Hematopoietic multipotent progenitor cell treated with erythropoietin and hydrocortisone succinate and interleukin-3 and kit ligand, for 8 days (in vitro differentiated cells): ENCODE measurements at places on chromosomes 7 and 10.

GRCh38 chr10:5942474-5942873, 34.9 kb downstream of the IL15RA start:
- DNase-seq: no peak

DNA sequence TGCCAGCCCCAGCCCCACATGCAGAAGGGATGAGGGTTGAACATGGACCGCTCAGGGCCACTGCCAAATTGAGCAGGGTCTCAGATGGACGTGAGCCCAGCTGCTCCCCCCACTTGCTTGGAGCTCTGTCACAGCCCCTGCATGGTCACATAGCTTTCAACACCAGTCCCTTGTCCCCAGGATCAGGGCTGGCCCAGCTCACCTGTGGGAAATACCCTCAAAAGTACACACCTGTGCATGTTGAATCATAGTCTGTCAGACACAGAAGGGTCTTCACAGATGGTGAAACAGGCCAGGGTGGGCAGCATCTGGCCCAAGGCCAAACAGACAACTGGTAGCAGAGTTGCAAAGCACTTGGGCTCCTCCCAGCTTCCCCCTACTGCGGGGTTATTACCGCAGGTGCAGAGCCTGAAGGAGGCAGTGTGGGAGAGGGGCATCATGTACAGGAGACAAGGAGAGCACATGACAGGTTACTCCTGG, 77.6 kb upstream of the UNC5B start:
- DNase-seq: no peak

DNA sequence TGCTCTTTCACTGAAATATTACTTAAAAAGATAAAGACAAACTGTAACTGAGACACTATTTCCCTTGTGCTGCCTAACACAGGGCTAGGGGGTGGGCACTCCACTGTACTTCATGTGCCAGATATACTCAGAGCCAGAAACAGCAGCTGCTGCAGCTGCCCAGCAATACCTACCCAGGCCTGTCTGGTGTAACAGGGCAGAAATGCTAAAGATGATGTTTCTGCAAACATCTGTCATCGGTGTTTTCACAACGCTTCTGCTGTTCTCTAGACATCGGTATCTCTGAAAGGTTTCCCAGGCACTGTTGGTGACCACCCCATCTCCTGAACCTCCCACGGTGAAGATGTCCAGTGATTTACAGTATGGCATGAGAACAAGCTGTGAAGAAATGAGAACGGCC, 42.7 kb downstream of the LAMB1 start:
- DNase-seq: no peak

DNA sequence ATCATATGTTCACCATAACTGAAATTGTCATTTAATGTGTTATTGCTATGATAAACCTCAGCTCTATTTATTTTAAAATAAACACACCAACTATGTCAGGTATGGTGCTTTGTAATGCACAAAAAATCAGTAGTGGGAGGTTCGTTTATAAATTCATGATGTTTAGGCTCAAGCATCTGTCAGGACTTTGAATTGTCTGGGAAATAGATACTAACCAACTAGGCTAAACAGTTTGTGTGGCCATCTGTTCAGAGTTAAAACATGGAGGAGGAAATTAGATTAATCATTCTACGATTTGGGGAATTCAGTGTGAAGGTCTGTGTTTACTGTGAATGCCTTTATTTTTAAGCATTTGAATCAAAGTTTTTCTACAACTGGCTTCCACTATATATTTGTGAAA, 212.6 kb upstream of the FZD8 start:
- DNase-seq: no peak

GRCh38 chr10:43961523-43962345, 313.1 kb upstream of the ZNF32 start:
- DNase-seq: no peak

DNA sequence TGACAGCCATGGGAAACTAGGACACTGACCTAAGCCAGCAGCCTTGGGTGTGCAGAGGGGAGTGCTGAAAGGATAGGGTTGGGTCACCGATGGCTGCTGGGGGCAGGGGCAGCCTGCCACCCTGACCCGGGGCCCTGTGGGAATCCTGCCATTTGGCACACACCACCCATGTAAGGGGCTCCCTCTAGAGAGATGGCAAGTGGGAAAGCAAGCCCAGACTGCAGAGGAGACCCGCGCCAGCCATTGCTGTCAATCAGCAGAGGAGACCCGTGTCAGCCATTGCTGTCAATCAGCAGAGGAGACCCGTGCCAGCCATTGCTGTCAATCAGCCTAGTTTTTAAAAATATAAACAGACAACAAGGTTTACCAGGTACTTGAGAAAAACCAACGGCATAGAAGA, 27.4 kb upstream of the PRKAG2 start:
- no peak for DNase-seq

GRCh38 chr7:6637544-6638229, 569 bp downstream of the ZNF316 start:
- peak; percentile 63 for DNase-seq

DNA sequence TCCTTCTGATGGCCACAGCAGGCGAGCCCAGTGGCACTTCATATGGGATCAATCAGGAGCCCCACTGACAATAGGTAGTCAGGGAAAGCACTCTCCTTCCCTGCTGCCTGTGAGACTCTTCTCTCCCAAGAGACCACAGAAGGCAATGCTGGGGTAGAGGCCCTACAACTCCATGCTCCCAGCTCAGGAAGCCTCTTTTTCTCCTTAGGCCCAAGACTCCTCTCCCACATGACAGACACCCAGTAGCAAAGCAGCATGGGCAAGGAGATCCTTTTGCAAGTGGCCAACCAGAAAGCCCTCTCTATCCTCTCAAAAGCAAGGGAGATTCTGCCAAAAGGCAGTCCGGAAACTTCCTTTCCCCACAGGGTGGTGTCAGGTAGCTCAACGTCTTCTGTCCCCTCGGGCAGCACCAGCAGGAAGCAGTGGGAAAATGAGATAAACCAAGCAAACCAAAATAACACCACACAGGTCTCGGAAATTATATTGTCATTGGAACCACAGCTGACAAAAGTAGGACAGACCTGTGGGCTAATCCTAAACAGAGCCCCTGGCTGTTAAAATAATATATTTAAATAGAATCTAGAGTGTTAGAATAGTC, 172.7 kb upstream of the GDF10 start:
- DNase-seq: peak; percentile 29

- DNase-seq: no peak
Observed at GRCh38 chr7:132130497-132130896, 445.8 kb downstream of the PLXNA4 start.

GRCh38 chr10:963655-964054, 24.6 kb upstream of the GTPBP4 start:
- DNase-seq: no peak

DNA sequence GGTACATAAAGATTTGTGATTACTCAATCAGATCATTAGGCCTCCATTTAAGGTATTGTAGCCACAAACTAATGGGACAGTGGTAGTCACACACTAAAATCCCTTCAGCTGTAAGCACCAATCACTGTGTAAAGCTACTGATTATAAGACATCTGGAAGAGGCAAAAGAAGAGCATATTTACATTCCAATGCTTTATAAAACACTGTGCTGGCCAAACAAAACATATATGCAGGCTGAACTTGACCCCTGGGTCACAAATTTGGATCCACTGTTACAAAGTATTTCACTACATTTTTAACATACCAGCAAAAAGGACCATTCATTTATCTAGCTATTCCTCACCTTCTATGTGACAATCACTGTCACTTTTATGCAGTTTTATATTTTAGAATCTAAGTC, 41.4 kb upstream of the ANLN start:
- DNase-seq: no peak

GRCh38 chr10:13450069-13450468, 78.7 kb downstream of the BEND7 start:
- DNase-seq: no peak

DNA sequence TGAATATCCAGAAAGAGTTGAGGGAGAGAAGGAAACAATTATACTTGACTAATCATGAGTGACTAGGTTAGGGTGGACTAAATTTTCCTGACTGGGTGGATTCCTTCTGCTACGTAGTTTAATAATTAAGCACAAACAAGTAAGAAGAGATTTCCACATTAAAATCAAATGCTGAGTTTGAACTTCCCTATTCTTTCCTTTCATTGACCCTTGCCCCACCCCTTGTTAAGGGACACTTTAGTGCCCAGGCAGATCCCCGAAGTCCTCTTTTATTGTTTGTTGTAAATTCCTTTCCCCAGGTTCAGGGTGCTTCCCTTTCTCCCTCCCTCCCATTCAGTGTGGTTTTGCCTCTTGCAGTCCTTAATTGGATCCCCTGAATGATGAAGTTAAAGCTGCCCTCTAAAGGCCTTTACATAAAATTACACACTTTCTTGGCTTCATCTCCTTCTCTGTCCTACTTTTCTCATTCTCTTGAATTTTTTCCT, 8.8 kb upstream of the SPAM1 start:
- peak; percentile 1 for DNase-seq

DNA sequence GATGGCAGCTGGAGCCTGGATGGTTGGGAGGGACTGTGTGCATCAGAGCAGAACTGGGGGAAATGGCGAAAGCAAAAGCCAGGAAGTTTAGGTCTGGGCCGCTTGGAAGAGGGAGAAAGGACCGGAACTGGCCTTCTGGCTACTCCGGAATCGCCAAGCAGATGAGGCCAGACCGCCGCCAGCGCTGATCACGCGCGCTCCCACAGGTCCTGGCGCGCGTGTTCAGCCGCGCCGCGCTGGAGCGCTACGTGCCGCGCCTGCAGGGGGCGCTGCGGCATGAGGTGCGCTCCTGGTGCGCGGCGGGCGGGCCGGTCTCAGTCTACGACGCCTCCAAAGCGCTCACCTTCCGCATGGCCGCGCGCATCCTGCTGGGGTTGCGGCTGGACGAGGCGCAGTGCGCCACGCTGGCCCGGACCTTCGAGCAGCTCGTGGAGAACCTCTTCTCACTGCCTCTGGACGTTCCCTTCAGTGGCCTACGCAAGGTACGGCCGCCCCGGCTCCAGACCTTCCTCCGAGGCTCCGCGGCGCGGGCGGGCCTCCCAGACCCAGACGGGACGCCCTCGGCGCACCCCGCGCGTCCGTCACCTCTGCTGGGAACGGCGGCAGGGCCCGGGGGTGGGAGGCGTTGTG, 2.0 kb downstream of the CYP26C1 start:
- peak; percentile 60 for DNase-seq

GRCh38 chr7:96563409-96563808, 146.2 kb downstream of the SEM1 start:
- DNase-seq: no peak

GRCh38 chr10:98055841-98056516, 25.6 kb upstream of the CRTAC1 start:
- DNase-seq: peak; percentile 39

GRCh38 chr10:60679388-60679990, 98.8 kb upstream of the CDK1 start:
- no peak for DNase-seq

DNA sequence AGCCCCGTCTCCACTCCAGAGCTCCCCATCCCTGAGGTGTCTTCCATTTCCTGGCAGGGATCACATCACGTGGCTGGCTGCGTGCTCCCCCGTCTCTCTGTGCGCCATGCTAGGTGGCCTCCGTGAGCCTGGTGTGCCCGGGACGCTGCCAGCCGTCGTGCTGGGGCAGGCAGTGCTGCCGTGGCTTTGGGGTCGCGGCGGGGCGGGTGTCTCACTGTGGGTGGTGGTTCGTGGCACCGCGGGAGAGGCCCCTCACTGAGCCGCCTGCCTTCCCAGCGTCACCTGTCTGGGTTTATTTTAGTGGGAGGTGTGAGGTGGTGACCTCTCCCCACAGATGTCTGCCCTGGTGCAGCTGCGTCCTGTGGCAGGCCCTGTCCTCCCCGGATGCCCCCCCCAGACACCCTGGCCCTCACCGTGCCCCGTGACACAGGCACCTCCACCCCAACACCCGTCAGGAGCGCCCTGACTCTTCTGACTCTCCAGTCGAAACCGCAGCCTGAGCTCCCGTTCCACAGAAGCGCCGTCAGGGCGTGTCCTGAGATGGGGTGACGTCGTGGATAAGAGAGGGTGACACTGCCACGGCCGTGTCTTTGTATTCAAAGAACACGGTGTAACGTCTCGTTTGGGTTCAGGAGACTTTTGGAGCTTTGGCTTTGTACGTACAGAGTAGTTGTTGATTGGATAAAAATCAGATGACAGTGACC, 18.0 kb downstream of the GET4 start:
- DNase-seq: no peak

GRCh38 chr7:130008941-130009847, 42.0 kb downstream of the ZC3HC1 start:
- no peak for DNase-seq

GRCh38 chr10:131063311-131063710, 248.2 kb downstream of the TCERG1L start:
- DNase-seq: no peak

GRCh38 chr10:73734028-73734720, 10.0 kb upstream of the SEC24C start:
- DNase-seq: no peak

DNA sequence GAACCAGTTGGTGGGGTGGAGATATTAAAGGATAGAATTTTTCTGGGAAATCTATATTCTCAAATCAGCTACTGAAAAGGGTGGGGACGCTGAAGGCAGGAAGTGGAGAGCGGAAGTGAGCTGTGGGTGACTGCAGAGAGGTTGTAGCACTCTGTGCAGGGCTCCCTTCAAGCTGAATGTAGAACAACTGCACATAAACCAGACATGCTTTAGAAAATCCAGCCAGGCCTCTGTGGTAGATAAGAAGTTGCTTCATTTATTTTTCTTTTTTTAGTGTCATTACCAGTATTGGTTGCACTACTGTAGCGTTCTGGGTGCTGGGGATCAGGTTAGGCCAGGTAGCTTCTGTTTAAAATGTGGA, 127.8 kb downstream of the CELF2 start:
- DNase-seq: peak; percentile 77

GRCh38 chr10:87750001-87750671, 67.9 kb downstream of the ATAD1 start:
- no peak for DNase-seq

- no peak for DNase-seq
Observed at GRCh38 chr10:64385355-64385754, 864.2 kb downstream of the REEP3 start.
